ENCODE measurements at places on chromosomes 11 and 22.

DNA sequence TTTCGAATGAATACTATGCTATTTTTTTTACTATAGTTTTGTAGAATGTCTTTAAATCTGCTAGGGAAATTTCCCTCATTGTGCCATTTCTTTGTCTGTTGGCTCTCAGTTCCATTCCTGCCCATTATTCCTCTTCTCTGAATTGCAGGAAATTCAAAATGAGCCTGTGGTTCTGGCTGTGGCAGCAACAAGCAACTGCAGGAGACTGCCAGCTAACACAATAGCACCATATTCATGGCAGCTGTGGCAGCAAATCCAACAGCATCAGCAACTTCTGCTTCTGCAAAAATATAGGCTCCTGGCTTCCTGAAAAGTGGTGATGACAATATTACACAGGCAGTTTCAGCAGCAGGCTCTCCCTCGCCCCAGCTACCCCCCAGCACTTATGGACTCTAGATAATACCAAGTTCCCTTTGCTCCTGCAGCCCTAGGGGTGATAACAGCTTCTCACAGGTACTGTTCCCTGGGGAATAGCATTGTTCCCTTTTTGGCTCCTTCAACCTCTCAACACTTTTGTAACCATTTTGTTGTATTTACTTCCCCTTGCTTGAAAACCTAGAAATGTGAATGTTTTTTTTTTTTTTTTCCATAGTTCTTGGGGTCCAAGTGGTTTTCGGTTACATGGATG lies 9.3 kb downstream of the PATE4 start:
- DNase-seq = no peak

- no peak for DNase-seq
Measured at GRCh38 chr11:76186776-76187279, 19.5 kb downstream of the WNT11 start.

GRCh38 chr11:112785719-112786118 lies 175.5 kb upstream of the NCAM1 start:
- no peak for DNase-seq

GRCh38 chr11:47325271-47326041 lies 27.0 kb downstream of the MYBPC3 start:
- no peak for DNase-seq

DNA sequence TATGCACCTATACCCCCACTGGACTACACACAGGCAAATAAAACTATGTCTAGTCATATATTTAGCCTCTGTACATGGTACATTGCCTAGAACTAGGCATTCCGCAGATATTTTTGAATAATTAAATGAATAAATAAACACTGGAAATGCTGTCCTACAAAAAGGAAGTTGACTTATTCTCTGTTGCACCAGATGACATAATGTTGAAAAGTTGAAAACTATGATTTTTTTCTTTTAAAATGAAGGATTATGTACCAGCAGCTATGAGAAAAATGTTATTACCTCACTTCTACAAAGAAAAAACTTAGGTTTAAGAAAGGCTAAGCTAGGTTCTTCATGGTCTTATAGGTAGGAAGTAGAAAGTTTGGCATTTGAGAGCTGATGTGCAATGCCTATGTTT lies 856.6 kb downstream of the METTL15 start:
- no peak for DNase-seq

GRCh38 chr22:38021206-38021605 lies 36.0 kb upstream of the PICK1 start:
- no peak for DNase-seq

DNA sequence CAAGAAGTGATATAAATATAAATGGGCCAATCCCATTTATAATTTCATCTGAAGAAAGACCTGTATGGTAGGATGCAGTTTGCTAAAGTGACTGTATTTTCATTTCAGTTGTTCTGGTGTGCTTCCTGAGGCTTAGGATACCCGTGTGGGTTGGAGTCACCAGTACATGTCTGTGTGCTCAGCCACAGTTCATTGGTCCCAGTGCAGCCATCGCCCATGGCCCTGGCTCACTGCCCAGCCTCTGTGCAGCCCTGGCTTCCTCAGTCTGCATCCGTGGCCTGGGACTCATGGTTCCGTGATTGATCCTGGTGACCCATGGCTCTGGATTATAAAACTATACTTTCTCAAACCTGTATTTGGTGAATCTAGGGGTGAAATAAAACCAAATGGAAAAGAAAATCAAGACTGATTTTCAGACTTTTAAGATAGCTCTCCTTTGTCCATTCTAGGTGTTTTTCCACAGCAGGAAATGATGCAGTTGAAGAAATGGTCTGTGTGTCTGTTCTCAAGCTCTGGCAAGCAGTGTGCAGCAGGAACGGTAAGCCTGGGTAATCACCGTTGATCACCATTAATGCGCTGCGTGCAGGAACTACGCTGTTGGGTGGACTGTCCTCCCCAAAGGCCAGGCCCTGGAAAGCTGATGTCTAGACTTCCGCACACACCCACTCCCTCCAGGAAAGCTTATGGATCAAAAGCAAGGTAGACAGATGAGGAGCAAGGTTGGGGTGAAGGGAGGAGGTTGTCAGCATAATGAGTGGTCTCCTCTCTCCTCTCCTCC lies 27.2 kb downstream of the TTC12 start:
- DNase-seq = no peak
